ENCODE measurements at places on chromosomes 2 and 18.
A peak's percentile ranks its signal among the peaks of the same experiment; 100 is the strongest.

GRCh38 chr2:205323929-205324328 lies 358.4 kb upstream of the NRP2 start:
- DNase-seq: no peak

DNA sequence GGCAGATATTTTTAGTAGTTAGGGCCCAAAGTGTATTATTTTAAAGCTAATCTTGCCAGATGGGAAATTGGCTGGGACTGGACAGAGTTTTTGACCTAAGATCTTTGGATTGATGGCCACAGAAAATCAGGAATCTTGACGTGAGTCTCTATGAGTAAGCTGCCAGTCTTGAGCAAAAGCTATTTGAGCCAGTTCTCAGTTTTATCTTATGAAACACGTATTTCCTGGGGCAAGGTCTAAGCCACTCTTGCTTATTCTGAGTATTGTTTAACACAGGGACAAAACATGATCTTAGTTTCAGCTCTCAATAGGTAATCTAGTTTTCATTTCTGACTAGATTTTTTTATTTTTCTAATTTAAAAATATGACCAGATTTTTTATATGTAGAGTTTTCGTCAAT lies 329.4 kb downstream of the CNTNAP5 start:
- no peak for DNase-seq

DNA sequence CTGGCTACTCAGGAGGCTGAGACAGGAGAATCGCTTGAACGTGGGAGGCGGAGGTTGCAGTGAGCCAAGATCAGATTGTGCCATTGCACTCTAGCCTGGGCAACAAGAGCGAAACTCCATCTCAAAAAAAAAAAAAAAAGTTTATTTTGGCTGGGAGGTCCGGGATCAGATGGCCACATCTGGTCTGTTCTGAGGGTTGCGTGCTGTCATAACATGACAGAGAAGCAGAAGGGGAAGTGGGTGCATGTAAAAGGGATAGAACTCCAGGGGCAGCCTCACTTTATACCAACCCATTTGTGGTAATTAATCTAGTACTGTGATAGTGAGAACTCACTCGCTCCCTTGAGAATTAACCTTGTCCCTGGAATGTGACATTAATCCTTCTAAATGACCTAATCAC lies 101.2 kb downstream of the PTPN4 start:
- no peak for DNase-seq

GRCh38 chr2:212892193-212892592 lies 259.2 kb downstream of the IKZF2 start:
- no peak for DNase-seq

DNA sequence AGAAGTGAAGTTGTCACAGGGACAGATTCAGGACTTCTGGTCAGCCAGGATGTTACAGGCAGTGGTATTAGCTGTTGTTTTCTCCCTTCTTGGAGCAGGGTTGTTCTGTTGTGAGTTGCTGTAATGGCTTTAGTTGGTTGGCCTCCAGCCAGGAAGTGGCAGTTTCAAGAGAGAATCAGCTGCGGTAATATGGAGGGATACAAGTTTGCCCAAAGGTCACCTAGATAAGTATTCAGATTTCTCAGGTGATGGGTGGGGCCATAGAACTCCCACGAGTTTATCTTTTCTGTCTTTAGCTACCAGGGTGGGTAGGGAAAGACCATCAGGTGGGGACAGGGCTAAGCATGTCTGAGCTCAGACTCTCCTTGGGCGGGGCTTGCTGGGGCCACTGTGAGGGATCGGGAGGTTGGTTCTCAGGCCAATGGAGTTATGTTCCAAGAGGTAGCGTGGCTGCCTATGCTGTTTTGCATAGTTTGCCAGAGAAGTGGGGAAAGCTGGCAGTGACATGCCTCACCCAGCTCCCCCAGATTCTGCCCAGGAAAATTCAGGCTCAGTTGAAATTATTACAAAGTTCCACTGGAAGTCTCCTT lies 640.4 kb upstream of the CHAC2 start:
- no peak for DNase-seq

- DNase-seq: no peak
These were observed 50.1 kb downstream of the CDH19 start for GRCh38 chr18:66553824-66554223.

GRCh38 chr2:120670771-120671480 lies 64.7 kb upstream of the GLI2 start:
- DNase-seq: no peak

- DNase-seq: no peak
These were observed 119.1 kb downstream of the BAZ2B start for GRCh38 chr2:159497256-159497655.

DNA sequence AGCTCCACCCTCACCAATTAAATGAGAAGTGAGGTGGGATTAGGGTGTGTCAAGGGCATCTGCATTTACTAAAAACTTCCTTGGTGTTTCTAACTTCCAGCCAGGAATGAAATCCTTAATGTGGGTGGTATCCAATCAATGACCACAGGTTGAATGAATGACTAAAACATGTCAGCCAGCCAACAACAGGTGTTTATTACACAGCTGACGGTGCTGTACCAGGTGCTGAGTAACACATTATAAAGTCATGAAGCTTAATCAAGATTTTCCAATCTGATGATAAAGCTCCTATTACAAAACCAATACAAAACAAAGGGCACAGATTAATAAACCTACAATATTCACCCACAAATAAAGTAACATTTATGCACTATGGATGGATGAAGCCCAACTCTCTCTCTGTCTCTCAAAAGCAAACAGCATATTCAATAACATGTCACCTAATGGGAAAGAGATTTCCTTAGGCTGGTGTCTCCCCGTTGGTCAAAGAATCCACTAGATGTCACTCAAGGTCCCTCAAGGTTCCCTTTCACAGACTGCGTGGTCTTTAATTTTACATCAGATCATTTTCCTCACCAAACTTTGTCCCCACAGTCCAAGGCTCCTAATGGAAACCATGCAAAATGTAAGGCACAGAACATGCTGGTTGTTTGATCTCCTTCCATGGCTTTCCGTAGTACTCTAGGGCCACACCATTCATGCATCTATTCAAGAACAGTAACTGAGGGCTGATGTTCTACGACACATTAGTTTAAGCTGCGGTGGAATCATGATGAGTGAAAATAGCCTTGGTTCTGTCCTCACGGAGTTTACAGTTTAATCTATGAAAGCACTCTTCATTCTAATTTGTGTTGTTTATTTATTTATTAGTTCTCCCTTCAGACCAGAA lies 6.4 kb upstream of the PTPN4 start:
- DNase-seq: no peak

DNA sequence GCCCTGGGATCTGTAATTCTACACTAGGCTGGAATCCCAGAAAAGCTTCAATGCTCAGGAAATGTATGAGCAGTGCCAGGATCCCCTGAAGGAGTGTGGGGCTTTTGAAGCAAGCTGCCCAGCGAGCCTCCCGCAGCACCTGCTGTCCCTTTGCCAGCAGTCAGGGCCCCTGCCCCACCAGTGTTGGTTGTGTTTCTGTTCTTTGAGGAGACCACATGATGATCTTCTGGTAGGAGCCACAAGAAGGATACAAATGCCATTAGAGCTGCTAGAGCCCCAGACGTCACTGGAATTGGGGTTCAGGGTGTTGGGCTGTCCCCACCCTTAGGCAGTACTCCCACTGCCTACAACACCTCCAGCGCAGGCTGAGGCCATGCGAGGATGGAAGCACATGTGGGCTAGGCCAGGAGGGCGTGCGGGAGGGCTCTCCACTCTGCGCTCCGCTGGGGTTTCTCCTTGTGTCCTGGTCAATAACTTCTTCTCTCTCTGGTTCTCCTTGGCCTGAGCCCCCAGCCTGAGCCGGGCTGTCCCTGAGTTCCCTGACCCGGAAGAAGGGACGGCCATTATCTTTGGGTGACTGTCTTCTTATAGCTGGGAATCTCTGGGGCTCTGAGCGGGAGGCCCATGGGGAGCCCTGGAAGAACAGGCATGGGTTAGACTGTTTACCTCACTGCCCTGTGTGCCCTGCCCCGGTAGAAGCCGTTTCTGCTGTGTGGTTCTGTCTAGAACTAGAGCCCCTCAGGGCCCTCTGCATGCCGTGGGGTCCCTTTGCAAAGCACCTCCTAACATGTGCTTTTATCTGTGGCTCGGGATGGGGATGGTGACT lies 73.9 kb downstream of the LRRFIP1 start:
- DNase-seq: no peak

- DNase-seq: no peak
These were observed 8.1 kb downstream of the SUPT7L start for GRCh38 chr2:27655155-27655951.

DNA sequence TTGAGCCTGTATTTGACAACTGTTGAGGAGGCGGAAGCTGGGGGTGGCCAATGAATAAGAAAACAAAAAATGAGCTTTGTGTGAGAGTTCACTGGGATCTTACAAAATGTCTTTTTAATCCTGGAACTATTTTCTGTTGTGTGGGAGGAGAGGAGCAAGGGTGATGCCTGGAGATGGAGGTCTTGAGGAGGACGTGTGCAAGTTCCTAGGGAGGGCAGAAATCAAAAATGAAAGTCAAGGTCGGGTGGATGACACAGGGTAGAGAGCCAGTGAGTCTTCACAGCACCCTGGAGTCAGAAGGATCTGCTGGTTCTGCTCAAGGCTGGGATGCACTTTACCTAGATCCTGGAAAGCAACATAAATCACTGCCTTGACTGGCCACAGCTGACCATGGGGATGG lies 180.3 kb upstream of the PKDCC start:
- no peak for DNase-seq

GRCh38 chr2:21317131-21317530 lies 193.4 kb downstream of the TDRD15 start:
- DNase-seq: peak; percentile 71

DNA sequence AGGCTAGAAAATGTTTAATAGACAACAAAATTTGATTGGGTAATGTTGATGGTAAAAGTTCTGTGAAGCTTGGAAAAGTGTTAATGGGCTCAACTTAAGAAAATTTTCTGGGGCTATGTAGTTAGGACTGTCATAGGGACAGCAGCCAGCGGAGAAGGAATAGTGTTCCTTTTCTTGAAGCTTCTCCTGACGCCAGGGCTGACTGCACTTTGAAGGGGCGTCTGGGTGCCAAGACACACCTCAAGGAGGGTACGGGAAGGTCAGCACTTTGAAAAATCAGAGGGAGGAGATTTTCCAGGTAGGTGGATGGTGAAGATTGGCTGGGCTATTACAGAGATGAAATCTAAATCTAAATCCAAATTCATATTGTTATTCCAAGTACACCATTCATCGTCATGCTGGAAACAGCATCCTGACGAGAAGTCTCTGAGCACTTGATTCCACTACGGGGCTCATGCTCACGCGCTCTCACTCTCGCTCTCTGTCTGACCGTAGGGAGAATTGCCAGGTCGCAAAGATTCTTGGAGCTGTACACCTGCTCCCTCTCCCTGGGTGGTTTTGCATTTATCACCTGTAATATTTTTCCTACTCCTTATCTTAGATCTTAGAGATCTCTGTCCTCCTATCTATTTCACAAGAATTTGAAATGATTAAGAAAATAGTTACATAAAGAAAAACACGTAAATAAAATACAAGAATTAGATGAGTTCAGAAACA lies 91.0 kb downstream of the ITGB1BP1 start:
- no peak for DNase-seq

GRCh38 chr18:24736662-24737330 lies 276.4 kb downstream of the HRH4 start:
- DNase-seq: no peak

- DNase-seq: no peak
These were observed 110.1 kb downstream of the MCFD2 start for GRCh38 chr2:46805401-46805951.

GRCh38 chr2:44959855-44960254 lies 18.4 kb downstream of the SIX3 start:
- no peak for DNase-seq

DNA sequence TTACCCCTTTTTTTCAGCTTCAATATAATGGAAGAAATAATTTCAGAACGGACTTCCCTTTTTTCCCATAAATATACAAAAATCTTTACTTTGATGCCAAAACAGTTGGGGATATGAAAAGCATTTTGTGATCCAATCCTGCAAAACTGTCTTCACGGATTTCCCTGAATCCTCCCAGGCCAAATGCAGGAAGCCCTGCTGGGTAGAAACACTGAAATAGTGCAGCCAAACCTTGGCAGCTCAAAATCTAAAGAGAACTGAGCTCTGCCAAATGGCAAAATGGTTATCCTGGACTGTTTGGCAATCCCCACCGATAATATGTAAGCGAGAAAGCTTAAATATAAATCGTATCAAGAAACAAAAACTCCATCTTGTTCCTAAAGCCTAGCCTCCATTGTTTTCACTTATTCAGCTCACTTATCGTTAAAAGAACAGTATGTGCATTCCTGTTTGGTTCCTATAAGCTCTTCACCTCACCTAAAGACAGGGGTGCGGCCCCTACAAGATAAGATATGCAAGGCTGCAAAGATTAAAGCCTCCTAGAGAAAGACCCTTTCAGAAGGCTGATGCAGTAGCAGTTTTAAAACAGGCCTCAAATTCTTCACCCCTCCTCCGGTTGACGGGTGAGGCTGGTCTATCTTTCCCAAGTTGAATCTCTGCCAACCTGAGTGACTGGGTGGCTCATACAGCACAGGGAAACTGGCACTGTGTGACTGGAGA lies 48.6 kb downstream of the LAMA1 start:
- DNase-seq: no peak

- DNase-seq: no peak
These were observed 249.8 kb downstream of the TXNL1 start for GRCh38 chr18:56388571-56388970.

DNA sequence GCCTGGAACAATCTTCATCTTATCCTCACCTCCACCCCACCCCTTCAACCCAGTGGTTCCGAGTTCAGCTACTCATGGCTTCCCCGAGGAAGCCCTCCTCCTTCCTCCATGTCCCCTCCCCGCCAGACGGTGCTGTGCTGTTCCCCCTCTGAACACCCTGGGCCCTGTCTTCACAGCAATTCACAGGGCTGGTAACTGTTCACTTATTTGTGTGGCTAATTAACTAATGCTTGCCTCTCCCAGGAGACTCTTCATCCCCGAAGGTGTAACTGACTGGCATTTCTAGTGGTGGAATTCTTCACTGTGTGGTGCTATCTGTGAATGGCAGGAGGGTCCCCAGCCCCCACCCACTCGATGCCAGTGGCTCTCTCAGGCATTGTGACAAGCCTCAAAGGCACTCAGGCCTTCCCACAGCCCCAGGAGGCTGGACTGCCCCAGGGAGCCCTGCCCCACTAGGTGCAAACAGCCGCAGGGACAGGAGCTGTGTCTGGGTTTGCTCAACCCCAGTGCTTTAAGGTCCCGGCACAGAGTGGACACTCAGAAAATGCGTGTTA lies 133.7 kb upstream of the ID2 start:
- no peak for DNase-seq

DNA sequence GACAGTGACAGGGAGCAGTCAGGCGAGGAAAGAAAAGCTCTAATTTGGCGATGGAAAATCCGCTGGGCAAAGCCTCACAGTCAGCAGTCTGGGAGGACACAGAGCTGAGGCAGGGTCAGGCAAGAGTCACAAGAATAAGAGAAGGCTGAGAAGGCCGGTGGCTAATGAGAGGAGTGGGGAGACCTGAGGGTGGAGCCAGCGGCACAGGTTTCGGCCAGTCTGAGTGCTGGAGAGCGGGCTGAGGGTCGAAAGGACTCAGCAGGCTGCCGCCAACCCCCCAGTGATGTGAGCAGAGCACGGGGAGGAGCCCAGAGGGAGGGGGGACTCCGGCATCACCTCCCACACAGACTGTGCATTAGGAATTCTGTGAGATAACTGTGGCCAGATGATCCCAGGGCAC lies 500.6 kb upstream of the MYT1L start:
- DNase-seq: no peak
